Left renal cortex interstitium (tissue), 4 donors: ENCODE measurements at places on chromosomes 3 and 15. TPM values are rescaled to one million over a fixed set of nuclear protein-coding genes. Genes with fewer than 3 reads are reported as not detected.
A peak's percentile ranks its signal among the peaks of the same experiment; 100 is the strongest.

Gene GHSR
- polyA plus RNA-seq, result not detected

Gene ROPN1
- polyA plus RNA-seq, result 0.12 TPM

Gene OSTN
- 8.8 TPM for polyA plus RNA-seq

Gene ZIC1
- not detected for polyA plus RNA-seq

Gene WNT5A
- polyA plus RNA-seq, result 43.3 TPM

Gene NME9
- 1.7 TPM for polyA plus RNA-seq

Gene LRRC31
- polyA plus RNA-seq, result 0.44 TPM

Gene NLGN1
- polyA plus RNA-seq, result 1.7 TPM

Gene NPTN
- 175 TPM for polyA plus RNA-seq

Gene C3orf49
- polyA plus RNA-seq, result 1.2 TPM

Gene PLSCR2
- 1.1 TPM for polyA plus RNA-seq

Gene SAMMSON
- not detected for polyA plus RNA-seq

Gene LDHAL6B
- 0.52 TPM for polyA plus RNA-seq

Gene RTP3
- polyA plus RNA-seq, result not detected

GRCh38 chr3:140898340-140899180 lies 43.1 kb upstream of the SLC25A36 start:
- peak; percentile 28 for DNase-seq

DNA sequence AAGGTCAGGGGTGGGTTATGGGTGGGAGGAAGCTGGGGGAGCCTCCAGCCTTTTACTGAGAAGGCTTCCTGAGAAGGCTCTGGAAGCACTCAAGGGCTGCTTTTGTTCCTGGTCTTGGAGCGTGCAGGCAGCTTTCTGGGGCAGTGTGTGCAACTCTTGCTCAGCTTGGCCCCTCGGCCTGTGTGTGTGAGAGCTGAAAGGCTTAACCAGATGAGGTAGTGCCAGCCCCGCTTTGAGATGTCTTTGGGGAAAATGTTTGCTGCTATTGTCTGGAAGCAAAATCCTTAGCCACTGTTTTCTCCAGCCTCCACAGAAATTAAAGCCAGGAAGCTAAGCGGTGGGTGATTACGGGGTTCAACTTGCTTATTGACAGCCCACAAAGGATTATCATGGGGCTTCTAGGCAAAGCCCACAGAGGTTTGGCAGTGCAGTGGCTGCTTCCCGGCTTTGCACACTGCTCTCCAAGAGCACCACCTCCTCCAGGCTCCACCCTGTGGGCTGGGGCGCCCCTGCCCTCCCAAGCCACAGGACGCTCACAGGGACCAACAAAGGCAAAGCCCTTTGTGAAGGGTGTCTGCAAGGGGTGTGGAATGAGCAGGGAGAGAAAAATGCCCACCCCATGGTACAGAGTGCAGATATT lies 121.7 kb upstream of the TLE3 start:
- no peak for DNase-seq

DNA sequence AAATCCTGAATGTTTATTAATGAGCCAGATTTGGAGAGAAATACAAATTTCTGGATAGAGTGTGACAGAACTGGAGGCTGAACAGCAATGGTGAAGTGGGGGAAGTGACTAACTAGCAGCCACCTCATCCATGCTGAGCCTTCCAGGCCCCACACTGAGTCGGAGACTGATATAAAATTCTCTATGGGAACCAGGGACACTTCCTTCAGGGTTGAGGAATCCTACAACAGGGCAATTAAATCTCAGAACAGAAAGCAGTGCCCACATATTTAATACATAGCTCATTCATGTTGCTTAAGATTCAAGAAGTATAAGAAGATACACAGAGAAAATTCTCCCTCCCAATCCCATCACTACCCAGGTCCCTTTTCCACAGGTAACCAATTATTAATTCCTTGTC lies 49.3 kb downstream of the HACD2 start:
- no peak for DNase-seq

DNA sequence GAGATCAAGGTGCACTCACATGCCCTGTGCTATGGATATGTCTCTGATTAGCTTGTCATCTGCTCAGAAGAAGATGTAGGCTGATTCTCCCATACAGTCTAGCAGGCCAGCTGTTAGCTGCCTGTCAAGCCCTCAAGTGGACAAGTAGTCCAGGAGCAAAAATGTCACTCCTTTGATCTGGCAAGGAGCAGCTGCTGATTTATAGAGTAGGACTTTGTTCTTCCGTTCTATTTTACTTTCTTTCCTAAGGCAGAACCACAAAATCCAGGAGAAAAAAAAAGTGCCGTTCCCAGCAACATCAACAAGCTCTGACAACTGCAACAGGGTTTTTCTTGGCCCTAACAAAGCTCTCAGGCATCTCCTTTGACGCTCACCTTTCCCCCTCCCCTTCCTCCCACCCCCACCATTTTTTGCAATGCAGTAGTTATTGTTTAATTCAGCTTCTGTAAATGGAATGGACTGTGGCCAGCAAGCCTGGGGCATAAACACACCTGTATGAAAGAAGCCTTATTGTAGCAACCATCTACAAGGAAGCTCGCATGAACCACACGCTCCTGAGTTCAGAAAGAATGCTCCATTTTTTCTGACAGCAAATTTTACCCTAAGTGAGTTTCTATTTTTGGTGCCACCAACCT lies 196.3 kb downstream of the MEIS2 start:
- DNase-seq, result no peak

DNA sequence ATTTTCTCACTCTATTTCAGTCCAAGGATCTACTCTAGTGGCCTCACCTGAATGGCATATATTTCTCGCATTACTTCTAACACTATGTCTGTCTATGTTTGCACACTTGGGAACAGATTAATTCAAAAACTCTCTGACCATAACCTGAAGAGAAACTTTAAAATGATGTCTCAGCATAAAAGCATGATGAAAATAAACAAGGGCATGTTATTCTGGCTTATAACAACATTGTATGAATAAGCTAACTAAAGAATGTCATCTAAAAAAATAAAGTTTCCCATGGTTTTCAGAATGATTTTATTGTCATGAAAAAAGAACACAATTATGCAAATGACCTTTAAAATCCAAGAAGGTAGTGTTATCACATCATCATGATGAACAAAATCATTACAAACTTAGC lies 85.5 kb upstream of the ROBO2 start:
- no peak for DNase-seq

GRCh38 chr3:160568989-160569388 lies 3.6 kb upstream of the KPNA4 start:
- no peak for DNase-seq

DNA sequence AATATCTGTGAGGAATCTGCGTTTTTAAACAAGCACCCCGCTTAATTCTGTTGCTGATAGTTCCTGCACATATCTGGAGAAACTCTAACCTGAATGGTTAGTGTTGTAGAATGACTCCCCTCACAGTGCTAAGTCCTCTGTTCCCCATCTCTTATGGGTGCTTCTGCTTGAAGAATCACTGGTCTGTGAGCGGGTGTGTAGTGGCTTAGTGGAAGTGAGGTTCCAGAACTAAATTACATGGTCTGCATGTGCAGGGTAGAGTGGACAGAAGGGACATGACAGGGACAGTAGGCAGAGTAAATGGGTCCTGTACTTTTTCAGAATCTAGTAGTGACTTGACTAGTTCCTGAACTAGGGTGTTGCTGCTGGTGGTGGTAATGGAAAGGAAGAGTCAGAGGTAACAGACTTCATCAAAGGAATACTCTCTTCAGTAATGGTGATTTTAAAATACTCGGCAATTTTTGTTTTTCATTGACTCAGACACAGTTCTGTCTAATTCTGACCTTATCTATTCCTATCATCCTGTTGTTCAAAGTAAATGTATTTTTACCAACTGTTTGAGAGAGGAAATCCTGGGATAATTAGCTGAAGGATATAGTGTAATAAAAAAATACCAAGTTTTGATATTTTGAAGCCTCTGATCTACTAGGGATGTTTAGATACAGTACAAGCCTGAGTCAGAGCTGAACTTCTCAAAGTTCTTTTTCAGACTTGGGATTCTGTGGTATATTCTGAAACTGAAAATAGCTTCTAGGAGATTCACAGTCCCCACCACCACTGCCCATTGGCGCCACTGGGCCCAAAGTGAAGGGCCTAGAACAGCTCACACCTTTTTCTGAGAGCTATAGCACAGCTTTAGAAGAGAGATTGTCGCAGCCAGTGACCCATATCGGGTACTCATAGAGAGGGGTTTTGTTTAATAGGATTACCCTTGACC lies 55.5 kb downstream of the FNDC3B start:
- DNase-seq, result no peak

- DNase-seq, result no peak
Measured at GRCh38 chr3:54527521-54527920, 400.3 kb downstream of the LRTM1 start.

DNA sequence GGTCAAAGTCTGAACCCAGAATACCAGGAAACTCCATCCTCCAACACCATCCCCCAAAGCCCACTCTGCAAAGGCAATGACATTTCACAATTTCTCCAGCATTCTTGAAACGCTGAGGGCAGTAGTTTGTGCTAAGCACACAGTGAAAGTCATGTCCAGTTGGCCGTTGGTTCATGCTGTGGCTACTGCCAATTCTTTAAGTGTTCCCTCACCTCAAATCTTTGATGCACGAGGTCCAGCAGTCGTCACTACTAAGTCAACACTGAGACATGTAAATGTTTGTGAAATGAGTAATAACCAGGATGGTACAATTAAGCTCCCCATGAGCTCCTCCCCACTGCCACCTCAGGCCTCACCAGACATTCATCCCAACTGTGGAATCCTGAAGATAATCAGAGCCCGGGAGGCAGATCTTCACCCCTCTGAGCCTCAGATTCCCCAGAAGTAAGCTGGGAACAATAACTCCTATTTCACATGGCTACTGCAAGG lies 7.0 kb downstream of the SUCLG2 start:
- DNase-seq, result no peak

GRCh38 chr15:63338170-63338569 lies 43.5 kb downstream of the CA12 start:
- no peak for DNase-seq

- DNase-seq, result no peak
Measured at GRCh38 chr3:146134348-146135117, 26.5 kb downstream of the PLOD2 start.

DNA sequence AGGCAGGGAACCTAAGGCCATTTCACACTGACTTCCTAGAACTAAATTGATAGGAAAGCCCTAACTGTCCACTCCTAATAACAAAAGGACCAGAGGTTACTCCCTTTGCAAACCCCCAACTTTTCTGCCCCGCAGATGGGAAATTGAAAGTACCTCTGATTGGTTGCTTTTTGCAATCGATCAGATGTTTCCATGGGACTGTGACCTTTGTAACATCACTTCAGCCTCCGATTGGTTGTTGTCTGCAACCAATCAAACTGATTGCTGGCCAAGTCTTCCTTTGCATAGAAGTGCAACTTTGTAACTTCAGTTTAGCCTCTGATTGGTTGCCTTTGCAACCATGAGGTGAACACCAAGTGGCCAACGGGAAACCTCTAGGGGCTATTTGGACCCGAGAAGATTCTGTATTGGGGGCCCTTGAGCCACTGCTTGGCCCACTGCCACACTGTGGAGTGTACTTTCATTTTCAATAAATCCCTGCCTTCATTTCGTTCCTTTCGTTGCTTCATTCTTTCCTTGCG lies 11.3 kb upstream of the KNL1 start:
- DNase-seq, result no peak

- no peak for DNase-seq
Measured at GRCh38 chr3:163587342-163587741, 1491.0 kb downstream of the SI start.

- DNase-seq, result no peak
Measured at GRCh38 chr3:10688548-10689172, 127.4 kb upstream of the SLC6A11 start.

GRCh38 chr3:128301186-128302023 lies 148.1 kb downstream of the EEFSEC start:
- no peak for DNase-seq

DNA sequence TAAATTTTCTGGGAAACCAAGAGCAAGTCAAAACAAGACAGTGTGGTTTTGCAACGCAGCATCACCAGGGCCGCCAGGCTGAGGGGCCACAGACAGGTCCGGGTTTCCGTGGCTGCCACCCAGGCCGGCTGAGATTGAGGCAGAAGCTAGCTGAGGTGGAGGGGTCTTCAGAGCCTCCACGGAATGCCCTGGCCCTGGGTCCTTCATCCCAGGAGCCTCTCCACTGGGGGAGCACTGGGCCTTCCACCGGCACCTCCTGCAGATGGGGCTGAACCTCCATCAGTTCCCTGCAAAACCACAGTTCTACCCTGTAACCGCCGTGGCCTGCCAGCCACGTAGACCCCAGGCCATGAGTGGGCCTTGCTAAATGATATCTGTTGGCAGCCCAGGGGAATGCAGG lies 152.7 kb downstream of the CHSY1 start:
- no peak for DNase-seq

DNA sequence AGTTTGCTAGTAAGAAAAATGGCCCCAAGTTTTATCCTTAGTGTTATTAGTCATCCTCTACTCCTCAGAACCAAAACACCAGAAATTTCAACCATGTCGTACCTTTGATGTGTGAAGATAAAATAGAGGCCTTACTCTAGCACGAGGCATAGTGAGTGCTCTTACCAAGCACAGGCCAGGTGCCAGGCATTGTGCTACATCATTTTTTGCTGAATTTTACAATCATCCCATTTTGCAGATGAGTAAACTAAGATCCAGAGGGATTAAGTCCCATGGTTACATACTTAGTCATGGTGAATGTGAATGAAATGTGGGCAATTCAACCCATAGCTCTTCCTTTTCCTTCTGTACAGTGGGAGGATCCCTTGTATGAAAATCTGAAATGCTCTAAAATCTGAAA lies 15.2 kb downstream of the LMCD1 start:
- no peak for DNase-seq

DNA sequence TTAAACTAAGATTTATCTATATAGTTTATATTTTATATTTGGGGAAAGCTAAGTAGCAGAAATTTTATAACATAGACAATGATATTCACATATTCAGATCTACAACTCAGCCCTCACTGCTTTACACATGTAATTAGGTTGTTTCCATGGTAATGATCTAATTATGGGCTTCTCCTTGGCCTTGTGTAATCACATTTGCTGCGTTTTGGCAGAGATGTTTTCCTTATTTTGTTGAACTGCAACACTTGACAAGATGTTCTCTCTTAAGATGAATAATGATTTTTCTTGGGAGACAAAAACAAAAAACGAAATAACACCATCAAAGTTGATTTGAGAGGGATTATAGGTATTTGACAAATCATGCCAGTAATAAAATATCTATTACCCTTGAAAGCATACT lies 635.6 kb upstream of the TBL1XR1 start:
- no peak for DNase-seq

GRCh38 chr3:181705086-181705480 lies 6.6 kb upstream of the SOX2 start:
- no peak for DNase-seq

GRCh38 chr3:111862415-111862814 lies 3.4 kb downstream of the PHLDB2 start:
- DNase-seq, result no peak

GRCh38 chr15:88580532-88580931 lies 34.1 kb upstream of the DET1 start:
- DNase-seq, result no peak
